ENCODE measurements at places on chromosomes 2 and 18. TPM values are rescaled to one million over a fixed set of nuclear protein-coding genes. Genes with fewer than 3 reads are reported as not detected.

DNA sequence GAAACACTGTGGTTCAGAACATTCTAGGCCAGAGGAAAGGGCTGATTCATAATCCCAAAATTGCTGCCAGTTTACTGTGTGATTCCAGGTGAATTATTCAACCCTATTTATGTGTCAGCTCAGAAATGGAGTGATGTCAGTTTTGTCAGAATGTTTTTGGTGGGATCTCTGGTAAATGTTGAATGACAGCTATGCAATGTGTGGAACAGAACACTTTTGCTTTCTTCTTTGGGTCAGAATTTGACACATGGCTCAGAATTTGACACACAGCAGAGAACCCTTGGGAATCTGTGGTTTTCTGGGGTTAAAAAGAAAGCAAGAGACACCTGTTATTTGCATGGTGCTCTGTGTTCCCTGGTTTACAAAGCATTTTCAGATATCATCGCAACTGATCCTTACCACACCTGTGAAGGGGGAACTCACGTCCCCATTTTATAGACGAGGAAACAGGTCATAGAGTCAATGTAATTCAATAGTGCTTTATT is 1.6 kb upstream of the MTA3 start:
- no peaks in the 10 kb centered on the region for H3K36me3 ChIP-seq
- peak; percentile 43 for DNase-seq
- H3K4me1 ChIP-seq = peaks cover 20% of the 10 kb centered on the region
- H3K27ac ChIP-seq = no peak overlapping the region
- H3K4me3 ChIP-seq = no peak overlapping the region
- H3K27me3 ChIP-seq = no peaks in the 10 kb centered on the region

DNA sequence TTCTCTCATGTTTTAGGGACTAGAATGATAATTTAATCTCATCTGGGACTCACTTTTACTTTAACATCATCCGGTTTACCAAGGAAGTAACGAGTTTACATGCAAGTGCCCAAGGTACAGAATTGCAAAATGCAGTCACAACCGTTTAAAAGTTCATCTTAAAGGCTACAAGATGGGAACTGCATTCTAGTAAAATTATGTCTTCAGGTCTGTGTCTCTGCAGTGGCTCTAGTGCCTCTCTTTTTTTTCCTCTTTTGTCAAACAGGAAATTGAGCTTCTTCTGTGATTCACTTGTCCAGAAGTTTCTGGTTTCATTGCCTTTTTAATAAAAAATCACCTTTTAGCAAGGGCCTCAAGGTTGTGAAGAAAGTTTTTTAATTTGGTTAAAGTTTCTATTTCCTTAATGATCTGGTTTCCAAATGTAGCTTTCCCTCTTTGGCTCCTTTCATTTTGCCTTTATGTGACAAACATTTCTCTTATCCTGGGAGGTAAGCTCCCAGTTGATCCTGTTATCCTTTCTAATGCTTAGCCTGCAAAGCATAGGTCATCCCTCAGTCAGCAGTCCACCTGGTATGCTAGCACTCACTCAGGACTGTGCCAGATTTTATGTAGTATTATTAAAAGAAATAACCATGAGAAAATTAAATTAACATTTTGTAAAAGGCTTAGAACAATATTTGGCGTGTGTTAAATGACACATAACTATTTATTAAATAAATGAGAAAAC is 2.4 kb downstream of the GLS start:
- peak overlapping the region; percentile 89 for H3K27ac ChIP-seq
- H3K36me3 ChIP-seq = peaks cover 24% of the 10 kb centered on the region
- DNase-seq = peak; percentile 41

GRCh38 chr2:54546518-54546917 is 90.4 kb downstream of the SPTBN1 start:
- H3K4me1 ChIP-seq = peaks cover 17% of the 10 kb centered on the region
- H3K27ac ChIP-seq = no peak overlapping the region
- no peak for DNase-seq
- H3K27me3 ChIP-seq = no peaks in the 10 kb centered on the region

DNA sequence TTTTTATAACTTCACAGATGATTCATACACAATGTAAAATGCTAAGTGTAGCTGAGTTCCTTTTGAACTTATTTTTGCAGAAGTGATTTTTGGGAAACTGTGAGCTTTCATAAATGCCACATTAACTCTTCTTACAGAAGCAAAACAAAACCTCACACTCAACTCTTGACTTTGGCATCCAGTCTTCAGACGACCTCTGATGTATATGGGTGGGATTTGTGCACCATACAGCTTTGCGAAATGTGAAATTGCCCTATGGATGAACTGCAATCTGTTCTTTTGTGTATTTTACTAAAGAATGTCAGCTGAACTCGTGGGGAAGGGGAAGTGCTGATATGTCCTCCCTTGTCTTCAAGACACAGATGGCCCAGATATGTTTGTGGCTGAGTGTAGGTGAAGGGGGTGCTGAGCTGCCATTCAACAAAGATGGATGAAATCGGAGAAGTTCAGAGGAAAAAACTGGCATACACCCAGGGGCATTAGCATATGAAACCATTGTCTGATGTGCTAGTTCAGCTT is 218.3 kb downstream of the PTGR3 start:
- no peak overlapping the region for H3K4me3 ChIP-seq
- H3K36me3 ChIP-seq = no peaks in the 10 kb centered on the region
- DNase-seq = no peak
- H3K27me3 ChIP-seq = no peaks in the 10 kb centered on the region

DNA sequence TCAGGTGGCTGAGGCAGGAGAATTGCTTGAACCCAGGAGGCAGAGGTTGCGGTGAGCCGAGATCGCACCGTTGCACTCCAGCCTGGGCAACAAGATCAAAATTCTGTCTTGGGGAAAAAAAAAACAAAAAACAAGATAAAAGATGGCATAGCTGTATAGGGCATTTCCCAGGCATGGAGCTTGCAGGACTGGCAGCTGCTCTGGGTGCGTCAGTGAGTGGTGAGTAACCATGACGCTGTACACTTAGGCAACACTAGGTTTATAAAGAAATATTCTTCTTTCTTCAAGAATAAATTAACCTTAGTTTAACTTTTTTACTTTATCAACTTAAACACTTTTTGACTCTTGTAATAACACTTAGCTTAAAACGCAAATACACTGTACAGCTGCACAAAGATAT is 15.4 kb downstream of the TGOLN2 start:
- no peaks in the 10 kb centered on the region for H3K36me3 ChIP-seq
- no peak overlapping the region for H3K4me3 ChIP-seq
- peak; percentile 94 for DNase-seq
- H3K27ac ChIP-seq = peak overlapping the region; percentile 88

DNA sequence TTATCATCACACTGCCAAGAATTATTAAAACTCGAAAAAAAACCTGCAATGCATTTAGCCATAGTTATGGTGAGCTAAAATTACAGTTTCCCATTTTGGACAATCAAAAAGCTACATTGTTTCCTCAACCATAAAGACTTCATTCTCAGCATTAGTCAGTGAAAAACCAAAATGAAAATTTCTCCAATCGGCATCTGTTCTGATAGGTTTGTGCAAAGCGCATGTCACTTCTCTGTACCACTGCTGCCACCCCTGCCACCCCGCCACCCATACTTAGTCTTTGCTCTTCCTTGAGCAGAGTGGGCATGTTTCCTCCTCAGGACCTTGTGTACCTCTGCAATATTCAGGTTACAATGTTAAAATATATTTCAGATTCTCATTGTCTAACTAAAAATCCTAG is 7.1 kb upstream of the ZBTB14 start:
- DNase-seq = no peak
- H3K27ac ChIP-seq = no peak overlapping the region
- no peak overlapping the region for H3K4me3 ChIP-seq
- no peaks in the 10 kb centered on the region for H3K36me3 ChIP-seq
- peaks cover 21% of the 10 kb centered on the region for H3K27me3 ChIP-seq

DNA sequence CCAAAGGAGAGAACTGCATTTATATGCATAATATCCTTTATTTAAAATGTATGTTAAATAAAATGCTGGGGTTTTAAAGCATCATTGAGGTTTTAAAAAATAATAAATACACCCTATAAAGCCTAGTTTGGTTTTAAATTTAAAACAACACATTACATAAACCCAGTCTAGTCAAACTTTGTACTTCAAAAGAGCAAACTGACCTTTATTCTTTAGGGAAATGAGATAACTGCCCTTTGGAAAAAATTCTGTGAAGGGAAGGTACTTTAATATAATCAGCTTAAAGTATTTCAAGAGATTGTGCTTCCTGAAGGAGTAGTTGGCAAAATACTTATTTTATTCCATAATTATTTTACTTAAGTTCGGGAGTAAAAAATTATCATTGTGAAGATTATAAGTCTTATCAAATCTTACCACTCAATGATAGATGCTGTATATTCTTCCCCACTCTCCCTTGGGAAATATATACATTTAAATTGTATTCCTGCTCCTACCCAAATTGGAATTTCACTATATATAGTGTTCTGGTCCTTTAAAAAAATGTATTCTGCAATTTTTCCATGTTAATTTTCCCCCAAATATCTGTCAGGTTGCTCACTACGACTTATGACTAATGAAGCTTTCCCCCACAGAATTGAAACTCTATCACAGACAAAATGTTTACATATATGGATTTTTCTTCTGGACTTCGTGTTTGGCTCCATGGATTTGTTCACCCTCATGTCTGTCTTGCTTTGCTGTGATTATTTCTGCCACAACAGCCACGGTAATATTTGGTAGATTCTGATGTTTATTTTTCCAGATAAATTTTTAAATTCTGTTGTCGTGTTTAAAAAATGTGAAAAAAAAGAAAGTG is 42.1 kb downstream of the ZC3H6 start:
- H3K4me3 ChIP-seq = no peak overlapping the region
- no peaks in the 10 kb centered on the region for H3K4me1 ChIP-seq
- no peaks in the 10 kb centered on the region for H3K27me3 ChIP-seq
- peak; percentile 7 for DNase-seq

DNA sequence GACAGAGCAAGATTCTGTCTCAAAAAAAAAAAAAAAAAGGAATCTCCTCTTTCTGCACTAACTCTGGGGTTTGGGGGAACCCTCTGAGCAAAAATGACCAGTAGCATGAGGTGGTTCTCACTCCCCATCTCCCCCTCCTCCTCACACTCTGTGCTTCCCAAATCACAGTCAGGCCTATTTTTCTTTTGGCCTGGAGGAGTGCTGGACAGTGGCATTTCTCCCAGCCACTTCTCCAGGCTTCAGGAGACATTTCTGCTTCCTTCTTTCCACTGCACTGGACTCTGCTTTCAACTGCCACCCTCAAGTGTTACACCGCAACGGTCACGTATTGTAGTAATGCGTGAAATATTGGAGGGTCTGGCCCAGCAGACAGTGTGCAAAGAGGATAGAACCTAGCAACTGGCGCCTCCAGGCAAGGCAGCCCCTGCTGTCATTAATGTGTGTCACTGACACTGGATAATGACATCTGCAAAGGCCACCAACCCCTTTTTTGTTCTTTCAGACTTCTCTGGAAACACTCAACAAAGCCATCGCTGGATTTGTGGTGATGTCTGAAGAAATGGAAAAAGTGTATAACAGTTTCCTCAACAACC is 68.9 kb downstream of the TRABD2A start:
- DNase-seq = no peak
- no peak overlapping the region for H3K4me3 ChIP-seq
- H3K27me3 ChIP-seq = no peaks in the 10 kb centered on the region
- no peaks in the 10 kb centered on the region for H3K36me3 ChIP-seq

GRCh38 chr2:102591491-102592045 is 27.8 kb upstream of the SLC9A2 start:
- H3K36me3 ChIP-seq = no peaks in the 10 kb centered on the region
- H3K27me3 ChIP-seq = peaks cover 14% of the 10 kb centered on the region
- H3K4me1 ChIP-seq = no peaks in the 10 kb centered on the region
- H3K27ac ChIP-seq = no peak overlapping the region

GRCh38 chr2:172081221-172082022 is 3.9 kb upstream of the DLX1 start:
- no peak for DNase-seq
- no peak overlapping the region for H3K4me3 ChIP-seq
- no peaks in the 10 kb centered on the region for H3K36me3 ChIP-seq
- H3K27me3 ChIP-seq = peaks cover 14% of the 10 kb centered on the region
- no peak overlapping the region for H3K27ac ChIP-seq
- peaks cover 8% of the 10 kb centered on the region for H3K4me1 ChIP-seq

DNA sequence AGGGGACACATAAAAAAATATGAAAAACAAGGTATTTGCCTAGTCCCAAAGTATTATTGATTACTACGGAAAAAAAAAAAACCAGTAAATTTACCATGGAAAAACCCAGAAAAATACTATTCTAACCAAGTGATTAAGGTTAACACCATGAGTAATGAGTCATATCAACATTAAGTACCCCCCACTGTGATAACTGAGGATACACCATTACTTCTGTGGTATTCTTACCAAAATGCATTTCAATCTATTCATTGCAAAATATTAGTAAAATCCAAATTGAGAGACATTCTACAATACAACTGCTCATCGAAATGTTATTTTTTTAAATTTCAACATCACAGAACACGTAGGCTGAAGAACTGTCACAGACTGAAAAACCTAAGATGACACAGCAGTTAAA is 669.8 kb downstream of the ZEB2 start:
- H3K27me3 ChIP-seq = no peaks in the 10 kb centered on the region
- no peak for DNase-seq
- H3K27ac ChIP-seq = no peak overlapping the region
- no peaks in the 10 kb centered on the region for H3K4me1 ChIP-seq
- no peaks in the 10 kb centered on the region for H3K36me3 ChIP-seq

DNA sequence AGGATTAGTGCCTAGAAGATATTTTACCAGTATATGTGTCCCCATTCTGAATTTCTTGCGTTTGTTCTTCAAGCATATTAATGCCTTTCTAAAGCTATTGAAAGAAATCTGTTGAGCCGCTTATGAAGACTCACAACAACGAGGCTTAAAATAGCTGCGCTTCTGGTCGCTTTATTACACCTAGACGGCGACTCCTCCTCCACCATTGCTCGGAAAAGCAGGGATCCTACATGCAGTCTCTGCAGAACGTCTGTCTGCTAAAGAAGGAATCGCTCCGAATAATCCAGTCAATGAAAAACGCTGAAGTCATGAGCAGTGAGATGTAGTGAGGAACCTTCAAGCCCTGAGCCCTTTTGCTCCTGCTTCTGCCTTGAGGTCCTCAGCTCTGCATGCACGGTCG is 94.8 kb upstream of the ZNF516 start:
- 0 out of 2 replicates have a peak, but pooled peaks cover 4% of the 10 kb centered on the region for H3K4me1 ChIP-seq
- no peak for DNase-seq
- H3K27ac ChIP-seq = no peak overlapping the region
- 0 out of 2 replicates have a peak, but pooled peaks cover 2% of the 10 kb centered on the region for H3K27me3 ChIP-seq
- H3K4me3 ChIP-seq = no peak overlapping the region

GRCh38 chr2:210389856-210390255 is 74.9 kb upstream of the MYL1 start:
- no peak overlapping the region for H3K4me3 ChIP-seq
- no peak for DNase-seq
- H3K27me3 ChIP-seq = peaks cover 5% of the 10 kb centered on the region
- no peak overlapping the region for H3K27ac ChIP-seq
- no peaks in the 10 kb centered on the region for H3K36me3 ChIP-seq
- no peaks in the 10 kb centered on the region for H3K4me1 ChIP-seq

Gene KCNS3
- 2.9 TPM for total RNA-seq

Gene RNF181
- 178 TPM for total RNA-seq

Gene ANKRD30B
- total RNA-seq = not detected

Gene GLI2
- total RNA-seq = 5.1 TPM

Gene TAF4B
- 1.9 TPM for total RNA-seq

Gene STRN
- total RNA-seq = 12.1 TPM

All from GM23248 (cell line).